ENCODE measurements at places on chromosomes 5 and 9.

DNA sequence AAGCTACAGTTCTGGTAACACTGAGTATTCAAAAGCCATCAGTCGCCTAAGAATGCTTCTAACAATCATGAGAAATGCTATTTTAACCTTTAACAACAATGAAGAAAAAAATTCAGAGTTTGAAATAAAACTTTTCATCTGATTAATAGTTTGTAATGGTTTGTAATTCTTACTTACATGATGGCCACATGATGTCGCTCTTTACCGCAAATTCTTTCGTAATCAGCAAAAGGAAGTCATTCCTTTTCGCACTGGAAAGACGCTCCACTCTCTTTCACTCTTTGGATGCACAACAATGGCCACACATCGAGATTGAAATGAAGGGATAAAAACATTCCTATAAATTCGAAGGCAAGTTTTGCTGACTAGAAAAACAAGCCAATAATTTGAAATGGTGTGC lies at the start of gene PCDHA7:
Gene PCDHA7 (plus strand): TSS at position 277 of the 400 bp plus-strand sequence. CDS start 115 bp downstream, at position 392.
- no peak for DNase-seq

DNA sequence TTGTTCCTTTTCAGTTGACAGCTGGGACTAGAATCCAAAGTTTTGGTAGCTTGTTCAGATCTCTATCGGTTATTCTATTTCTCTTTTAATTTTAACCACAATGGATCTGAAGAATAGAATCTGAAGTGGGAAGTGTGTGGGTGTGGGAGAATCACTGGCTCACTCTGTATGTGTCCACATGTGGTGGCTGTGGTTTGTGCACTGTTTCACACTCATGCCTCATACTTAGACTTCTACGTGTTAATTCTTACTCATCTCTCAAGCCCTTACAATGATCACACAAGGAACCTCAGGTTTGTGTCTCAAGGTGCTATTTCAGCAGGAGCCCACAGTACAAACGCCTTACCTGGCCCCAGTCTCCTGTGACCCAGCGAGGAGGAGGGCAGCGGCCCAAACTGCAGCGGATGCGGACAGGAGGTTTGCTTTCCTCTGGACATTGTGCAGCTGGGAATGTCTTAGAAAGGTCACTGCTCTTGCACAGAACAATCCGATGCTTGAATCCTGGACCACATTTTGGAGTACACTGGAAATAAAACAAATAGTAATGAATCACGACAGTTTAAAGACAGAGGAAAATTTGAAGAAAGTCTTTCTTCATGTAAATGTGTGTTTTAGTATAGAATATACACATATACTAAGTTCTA lies 309.1 kb downstream of the ADAMTS6 start:
- no peak for DNase-seq

DNA sequence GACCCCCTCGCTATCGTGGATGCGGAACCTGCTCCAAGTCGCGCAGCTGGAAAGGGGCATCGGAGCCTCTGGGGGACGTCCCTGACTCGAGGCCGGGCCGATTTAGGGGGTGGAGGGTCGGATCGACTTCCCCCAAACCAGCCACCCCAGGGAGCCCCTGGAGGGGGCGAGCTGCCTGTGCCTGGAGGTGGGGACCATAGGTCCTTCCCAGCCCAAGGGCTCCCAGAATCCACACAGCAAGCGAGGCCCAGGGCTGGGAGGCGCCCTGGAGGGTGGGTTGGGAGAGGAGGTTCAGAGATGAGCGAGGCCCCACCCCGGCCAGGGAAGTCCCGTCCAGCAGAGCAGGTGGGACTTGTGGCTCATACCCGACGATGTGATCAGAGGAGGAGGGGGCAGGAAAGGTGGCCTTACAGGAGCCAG lies 147.6 kb downstream of the GAPVD1 start:
- DNase-seq = no peak

GRCh38 chr9:21569721-21570120 lies 87.6 kb upstream of the IFNE start:
- DNase-seq = no peak

DNA sequence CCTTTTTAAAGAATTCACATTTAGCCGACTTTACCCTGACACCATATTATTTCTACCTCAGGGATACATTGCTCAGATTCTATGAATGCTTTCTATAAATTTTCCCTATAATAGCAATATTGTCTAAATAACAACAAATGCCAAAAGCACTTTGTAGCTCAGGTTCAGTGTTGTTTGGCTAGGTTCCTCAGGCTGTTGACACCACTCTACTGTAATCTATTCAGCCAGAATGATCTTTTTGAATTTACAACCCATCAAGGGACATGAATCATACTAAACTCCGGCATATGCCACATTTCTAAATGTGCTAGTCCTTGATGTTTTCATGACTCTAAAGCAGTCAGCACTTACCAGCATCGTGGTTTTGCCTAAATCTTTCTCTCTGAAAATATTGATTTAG lies 641.5 kb upstream of the CDH10 start:
- no peak for DNase-seq

GRCh38 chr5:141519605-141520565 lies 31.0 kb downstream of the PCDHGC5 start:
- DNase-seq = no peak

- DNase-seq = no peak
Measured at GRCh38 chr5:73663860-73664240, 37.9 kb downstream of the ARHGEF28 start.

- DNase-seq = no peak
Measured at GRCh38 chr9:106958955-106959657, 96.1 kb downstream of the ZNF462 start.

DNA sequence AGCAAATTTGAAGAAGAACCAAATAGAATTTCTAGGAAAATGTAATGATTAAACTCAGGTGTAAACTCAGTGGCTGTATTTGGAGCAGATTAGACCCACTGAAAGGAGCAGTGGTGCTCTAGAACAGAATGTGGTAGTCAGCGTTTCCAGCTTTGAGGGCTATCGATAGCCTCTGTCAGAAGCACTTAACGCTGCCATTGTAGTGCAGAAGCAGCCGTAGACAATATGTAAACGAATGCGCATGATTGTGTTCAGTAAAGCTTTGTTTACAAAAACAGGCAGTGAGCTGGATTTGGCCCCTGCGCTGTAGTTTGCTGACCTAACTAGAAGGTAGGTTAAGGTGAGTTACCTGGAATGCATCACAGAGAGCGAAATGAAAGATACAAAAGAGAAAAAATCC lies 72.0 kb downstream of the FAM78A start:
- DNase-seq = no peak

GRCh38 chr5:151151793-151152192 lies 5.8 kb downstream of the ANXA6 start:
- no peak for DNase-seq

GRCh38 chr9:129682381-129682780 lies 16.9 kb downstream of the PRRX2 start:
- no peak for DNase-seq

DNA sequence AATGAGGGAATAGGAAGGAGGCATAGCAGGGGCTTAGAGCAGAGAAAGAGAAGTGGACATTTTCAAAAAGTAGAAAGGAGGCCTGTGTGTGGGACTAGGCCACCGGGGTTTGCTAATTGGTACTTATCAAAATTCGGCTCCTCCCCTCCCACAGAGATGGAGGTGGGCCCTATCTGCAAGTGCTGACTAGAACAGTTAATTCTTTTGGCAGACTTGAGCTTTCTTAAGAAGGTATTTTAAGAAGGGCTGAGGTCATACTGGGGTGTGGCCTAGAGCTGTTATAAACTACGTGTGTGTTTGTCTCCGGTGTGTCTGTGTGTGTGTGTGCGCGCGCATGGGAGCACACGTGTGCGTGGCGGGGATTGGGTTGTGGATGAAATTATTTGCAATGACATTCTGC lies 1086.5 kb downstream of the EFNA5 start:
- no peak for DNase-seq

- DNase-seq = no peak
Measured at GRCh38 chr5:54301220-54301619, 9.2 kb downstream of the ARL15 start.

DNA sequence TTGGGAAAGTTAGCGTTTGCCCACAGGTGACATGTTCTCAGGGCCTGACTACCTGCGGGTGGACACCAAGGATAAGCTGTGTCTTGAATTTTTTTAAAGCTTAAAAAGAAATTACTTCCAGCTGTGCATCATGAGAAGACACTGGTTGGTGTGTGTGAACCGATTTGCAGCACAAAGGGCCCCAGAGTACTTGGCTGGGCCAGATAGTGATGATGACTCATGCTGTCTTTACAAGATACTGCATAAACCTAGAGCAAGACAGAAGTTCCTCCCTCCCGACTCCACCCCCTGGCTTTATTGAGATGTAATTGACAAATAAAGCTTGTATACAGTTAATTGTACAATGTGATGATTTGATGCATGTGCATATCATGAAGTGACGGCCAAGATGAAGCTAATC lies 212.8 kb downstream of the NXNL2 start:
- DNase-seq = no peak

DNA sequence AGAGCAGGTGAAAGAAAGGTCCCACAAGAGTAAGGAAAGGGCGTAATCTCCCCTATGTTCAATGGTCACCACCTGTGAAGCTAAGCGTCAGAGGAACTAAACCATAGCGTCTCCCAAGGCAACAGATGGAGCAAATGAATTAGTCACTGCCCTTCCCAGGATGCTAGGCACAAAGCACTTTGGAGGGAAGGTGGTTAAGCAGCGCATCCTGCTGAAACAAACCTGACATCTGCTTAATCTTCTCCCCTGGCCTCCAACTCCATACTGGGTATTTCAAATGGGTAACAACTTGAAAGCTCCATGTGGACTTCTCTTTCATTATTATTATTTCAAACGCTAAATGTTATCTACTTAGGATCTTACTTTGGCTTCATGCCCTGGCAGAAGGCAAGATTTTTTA lies 227.3 kb downstream of the MLLT3 start:
- DNase-seq = no peak

GRCh38 chr5:140266471-140267200 lies 36.3 kb downstream of the PFDN1 start:
- no peak for DNase-seq

- no peak for DNase-seq
Measured at GRCh38 chr5:58318468-58318867, 141.4 kb downstream of the PLK2 start.

DNA sequence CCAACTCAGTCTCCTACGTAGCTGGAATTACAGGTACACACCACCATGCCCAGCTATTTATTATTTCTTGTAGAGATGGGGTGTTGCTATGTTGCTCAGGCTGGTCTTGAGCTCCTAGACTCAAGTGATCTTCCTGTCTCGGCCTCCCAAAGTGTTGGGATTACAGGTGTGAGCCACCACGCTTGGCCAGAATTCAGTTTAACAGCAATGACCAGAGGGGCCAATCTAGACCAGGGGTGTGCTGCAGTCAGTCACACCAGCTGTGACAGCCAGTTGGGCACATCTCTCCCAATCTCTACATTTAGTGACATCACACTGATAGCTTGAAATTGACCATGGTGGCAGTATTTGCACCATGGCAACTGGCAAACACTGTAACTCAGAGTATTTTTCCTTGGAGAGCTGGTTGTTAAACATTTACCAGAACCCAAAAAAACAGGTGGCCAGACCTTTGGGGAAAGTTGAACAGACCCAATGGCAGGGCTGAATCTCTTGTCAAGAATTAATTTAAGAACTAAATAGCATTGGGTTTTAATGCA lies 67.7 kb upstream of the UBTD2 start:
- DNase-seq = no peak

DNA sequence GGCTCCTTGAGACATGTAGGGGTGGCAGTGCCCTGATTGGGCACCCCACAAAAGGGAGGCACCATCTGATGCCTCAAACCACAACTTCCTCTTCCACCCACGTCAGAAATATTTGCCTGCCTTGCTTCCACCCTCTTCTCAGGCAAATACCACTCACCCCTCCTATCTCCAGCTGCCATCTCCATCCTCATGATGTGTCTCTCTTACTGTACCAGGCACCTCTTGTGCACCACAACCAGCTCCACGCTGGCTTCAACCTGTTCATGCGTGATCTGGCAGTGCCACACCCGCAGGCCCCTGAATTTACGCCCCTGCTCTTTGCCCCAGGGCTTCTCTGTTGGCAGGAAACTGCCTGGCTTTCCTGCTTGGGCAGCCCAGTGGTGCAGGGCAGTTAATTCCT lies 87.8 kb upstream of the HSPA9 start:
- DNase-seq = no peak

DNA sequence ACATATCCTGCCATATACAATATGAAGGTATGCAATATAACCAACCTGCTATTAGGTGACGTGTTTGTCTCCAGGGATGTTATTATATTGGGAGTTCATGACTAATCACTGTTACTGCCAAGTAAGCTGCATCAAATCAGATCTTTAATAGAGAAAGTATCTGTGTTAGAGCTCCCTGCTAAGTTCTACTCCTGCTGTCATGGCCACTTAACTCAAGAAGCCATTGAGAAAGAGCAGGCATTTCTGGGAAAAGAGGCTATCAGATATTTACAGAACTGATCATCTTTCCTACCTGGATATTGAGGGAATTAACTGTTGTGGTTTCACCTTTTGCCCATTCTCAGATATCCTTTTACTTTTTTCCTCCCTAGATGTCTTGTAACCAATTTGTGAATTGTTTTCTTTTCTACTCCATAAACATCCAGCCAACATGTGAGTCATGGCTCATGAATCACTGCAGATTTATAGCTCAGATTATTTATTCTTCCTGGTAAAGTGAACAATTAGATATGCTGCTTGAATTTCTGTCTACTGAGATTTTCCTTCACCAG lies 634.8 kb upstream of the FAM174A start:
- no peak for DNase-seq

DNA sequence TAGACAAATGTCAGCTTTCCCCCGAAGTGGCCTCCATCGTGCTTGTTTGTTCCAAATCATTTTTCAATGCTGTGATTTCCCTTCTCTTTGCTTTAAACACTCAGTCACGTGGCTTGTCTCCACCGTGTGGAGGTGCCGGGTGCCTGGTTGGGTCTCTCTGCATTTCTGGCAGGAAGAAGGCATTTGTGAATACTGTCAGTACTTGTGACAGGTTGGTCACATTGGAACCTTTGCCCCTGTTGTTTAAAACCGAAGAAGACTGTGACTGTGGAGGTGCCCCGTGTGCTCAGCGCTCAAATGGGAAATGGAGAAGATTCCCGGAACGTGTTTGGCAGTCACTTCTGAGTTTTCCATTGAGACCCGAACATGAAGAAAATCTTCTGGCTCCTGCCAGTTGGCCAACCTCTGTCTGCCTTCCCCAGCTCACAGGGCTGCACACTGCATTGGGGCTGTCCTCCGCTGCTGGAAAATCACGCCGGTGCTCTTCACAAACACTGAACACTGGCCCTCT lies 74.6 kb downstream of the LMNB1 start:
- no peak for DNase-seq

GRCh38 chr9:80061940-80062339 lies 490.2 kb downstream of the TLE4 start:
- no peak for DNase-seq

- no peak for DNase-seq
Measured at GRCh38 chr9:107355394-107355793, 72.3 kb downstream of the RAD23B start.

GRCh38 chr9:111876179-111876578 lies 20.4 kb upstream of the UGCG start:
- DNase-seq = no peak

DNA sequence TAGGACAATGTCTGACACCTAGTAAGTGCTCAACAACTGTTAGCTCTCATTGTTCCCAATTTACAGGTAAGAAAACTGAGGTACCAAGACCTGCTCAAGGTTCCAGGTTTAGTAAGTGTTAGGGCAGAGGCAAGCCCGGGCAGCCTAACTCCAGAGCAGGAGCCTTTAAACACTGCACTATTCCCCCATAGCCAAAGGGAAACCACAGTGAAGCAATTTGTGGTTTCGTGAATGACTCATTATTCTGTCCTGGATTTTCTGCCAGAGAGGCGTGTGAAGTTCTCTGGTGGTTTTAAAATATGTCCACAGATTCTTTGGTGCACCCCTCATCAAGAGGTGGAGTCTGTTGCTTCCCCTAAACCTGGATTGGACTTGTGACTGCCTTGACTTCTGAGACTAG lies 1.0 kb upstream of the MCC start:
- DNase-seq = no peak

GRCh38 chr9:130073373-130073772 lies 19.7 kb downstream of the GPR107 start:
- DNase-seq = no peak

Measured in substantia nigra (tissue), 51 donors.